ENCODE measurements at places on chromosomes 5 and 9.

DNA sequence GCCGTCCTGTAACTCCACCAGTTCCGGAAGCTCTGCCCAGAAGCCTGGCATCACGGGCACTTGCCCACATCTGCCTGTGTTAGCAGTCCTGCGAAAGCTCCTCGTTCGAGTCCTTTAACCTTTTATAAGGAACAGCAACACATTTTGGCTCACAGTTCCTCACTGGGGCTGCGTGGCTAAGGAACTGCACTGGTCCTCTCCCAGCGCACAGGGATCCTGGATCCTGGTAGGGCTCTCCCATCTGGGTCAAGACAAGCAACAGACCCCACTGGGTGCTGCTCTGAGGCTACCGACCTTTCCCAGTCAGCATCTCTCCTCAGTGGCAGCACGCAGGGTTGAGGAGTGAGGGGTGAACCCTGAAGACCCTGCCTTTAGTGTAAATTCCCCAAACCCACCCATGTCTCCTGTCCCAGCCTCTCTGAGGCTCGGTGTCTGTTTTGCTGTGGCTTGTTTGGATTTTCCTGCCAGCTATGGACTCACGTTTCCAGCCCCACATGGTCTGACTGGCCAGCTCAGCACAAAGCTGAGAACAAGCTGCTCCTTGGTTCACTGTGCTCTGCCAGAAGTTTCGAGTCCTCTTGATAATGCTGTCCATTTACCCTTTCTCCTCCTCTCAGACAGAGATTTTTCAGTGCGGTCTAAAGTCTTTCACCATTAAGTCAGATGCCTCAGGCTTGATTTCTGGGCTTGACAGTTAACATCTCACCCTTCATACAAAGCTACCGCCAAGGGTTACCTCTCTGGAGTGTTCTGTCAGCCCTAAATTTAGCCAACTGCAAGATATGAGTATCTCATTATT is 80.0 kb downstream of the AK8 start:
- DNase-seq, result no peak

DNA sequence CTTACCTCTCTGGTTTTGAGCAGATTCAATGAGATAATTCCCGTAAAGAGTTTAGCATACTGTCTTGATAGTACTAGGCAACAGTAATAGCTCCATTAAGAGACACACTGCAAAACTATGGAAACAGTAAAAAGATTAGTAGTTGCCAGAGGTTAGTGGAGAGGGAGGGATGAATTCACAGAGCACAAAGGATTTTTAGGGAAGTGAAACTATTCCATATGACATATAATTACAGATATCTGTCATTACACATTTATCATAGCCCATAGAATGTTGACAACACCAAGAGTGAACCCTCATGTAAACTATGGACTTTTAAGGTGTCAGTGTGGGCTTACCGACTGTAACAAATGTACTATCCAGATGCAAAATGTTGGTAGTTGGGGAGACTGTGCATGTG is 176.4 kb upstream of the PLCXD3 start:
- no peak for DNase-seq

- DNase-seq, result no peak
Observed at GRCh38 chr9:13786711-13787110, 507.2 kb upstream of the MPDZ start.

DNA sequence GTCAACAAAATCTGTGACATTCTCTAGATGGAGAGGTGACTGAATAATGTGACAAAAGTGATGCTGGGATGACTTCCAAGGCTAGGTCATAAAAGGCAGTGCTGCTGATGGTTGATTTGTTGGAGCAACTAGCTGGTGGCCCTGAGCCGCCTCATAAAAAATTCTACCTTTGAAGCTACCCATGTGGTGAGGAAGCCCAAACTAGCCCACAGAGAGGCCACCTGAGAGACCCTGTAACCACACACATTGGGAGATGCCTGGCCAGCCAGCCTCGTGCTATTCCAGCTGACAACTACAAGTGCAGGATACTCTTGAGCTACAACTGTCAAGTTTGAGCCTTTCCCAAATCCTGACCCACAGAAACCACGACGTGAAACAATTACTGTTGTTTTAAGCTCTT is 22.7 kb downstream of the CLTA start:
- DNase-seq, result no peak

DNA sequence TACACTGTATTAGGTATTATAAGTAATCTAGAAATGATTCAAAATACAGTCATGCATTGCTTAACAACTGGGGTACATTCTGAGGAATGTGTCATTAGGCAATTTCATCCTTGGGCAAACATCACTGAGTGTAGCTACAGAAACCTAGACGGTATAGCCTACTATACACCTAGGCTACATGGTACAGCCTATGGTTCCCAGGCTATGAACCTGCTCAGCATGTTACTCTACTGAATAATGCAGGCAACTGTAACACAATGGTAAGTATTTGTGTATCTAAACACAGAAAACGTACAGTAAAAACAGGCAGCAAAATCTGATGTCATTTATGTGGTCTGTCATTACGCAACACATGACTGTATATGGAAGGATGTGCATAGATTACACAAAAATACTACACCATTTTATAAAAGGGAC is 96.8 kb downstream of the RAPGEF6 start:
- no peak for DNase-seq

GRCh38 chr9:83964973-83965349 is 15.1 kb downstream of the HNRNPK start:
- DNase-seq, result no peak

- DNase-seq, result peak; percentile 42
Observed at GRCh38 chr5:139301808-139302499, 8.4 kb downstream of the MATR3 start.

- no peak for DNase-seq
Observed at GRCh38 chr5:620586-621180, 8.5 kb downstream of the CEP72 start.

DNA sequence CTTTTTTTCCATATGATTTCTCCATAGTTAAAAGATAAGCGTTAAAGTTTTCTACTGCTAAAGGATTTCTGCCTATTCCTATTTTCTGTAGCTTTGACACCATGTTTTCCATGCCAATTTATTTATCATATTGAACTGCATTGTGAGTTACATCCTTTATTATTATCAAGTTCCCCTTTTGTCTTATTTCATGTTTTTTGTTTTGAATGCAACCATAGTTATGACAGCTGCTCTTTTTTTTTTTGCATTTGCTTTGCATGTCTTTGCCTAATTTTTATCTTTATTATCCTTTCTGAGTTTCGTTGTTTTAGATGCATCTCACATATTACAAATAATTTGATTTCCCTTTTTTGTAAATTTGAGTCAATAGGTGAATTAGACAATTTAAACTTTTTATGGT is 161.5 kb downstream of the DEPDC1B start:
- DNase-seq, result no peak

DNA sequence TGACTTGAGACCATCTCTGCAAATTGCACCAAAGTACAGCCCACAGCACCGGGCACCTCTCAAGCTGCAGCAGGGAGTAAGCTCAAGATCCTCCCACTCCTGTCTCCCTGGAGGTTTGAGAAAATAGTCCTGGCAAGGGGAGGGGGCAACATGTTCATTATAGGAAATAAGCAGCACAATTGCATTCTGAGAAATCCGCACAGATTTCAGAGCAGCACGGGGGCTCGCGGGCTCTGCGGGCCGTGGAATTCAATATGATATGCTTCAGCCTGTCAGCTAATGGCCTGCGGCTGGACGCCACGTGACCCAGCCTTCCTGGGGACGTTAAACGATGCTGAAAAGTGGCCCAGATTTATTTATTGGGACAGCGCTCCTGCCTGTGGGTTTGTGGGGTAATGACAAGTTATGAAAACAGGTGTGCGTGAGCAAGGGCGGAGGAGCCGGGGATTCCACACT is 156.4 kb downstream of the DAB2IP start:
- peak; percentile 84 for DNase-seq

DNA sequence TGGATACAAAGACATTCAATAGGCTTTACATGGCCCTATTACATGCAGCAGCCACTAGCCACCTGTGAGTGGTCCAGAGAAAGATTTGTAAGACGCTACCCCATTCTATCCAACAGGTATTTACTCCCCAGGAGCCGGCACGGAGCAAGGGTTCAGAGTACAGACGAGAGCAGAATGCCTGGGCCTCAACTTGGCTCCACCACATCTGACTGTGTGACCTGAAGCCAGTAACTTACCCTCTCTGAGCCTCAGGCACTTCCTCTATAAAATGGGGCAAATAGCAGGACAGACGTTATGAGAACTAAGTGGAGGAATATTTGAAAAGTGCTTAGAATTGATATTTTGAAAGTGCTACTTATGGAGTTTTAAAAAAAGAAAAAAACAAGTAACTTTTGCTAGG is 100.0 kb downstream of the TLE1 start:
- no peak for DNase-seq

DNA sequence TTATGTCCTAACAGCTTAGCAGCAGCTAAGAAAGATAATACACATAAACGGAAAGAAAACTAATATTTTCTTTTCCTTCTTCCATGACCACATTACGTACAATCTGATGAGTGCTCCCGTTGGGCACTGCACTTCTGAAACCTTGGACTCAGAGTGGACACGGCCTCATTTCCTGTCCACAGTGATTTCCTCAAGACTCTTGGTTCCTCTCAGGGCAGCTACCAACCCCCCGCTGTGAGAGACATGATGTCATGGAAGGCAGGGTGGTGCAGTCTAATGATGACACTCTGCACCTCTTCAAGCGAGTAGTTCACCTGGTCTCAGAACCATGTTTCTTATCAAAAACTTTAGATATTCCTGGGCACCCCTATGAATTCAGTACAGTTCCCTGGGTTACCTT is 68.7 kb upstream of the CTSL start:
- no peak for DNase-seq

- DNase-seq, result no peak
Observed at GRCh38 chr9:118670011-118670953, 699.0 kb downstream of the BRINP1 start.

GRCh38 chr5:132799392-132799791 is 13.7 kb upstream of the SOWAHA start:
- DNase-seq, result peak; percentile 98

DNA sequence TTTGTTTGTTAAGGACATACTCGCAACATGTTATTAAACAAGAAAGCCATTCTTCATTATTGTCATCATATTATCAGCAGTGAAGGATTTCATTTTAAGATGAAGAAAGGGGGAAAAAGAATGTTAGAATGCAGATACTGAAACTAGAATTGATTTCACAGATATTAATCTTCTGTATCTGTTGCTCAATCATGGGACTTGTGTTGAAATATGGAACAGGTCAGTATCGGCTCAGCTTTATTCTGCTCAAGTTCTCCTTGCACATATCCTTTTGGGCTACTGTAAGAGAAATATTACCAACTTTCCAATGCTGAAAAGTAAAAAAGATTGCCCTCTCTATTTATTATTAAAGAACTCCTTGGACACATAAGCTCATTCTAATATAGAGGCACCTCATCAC is 13.8 kb upstream of the ANXA1 start:
- no peak for DNase-seq

DNA sequence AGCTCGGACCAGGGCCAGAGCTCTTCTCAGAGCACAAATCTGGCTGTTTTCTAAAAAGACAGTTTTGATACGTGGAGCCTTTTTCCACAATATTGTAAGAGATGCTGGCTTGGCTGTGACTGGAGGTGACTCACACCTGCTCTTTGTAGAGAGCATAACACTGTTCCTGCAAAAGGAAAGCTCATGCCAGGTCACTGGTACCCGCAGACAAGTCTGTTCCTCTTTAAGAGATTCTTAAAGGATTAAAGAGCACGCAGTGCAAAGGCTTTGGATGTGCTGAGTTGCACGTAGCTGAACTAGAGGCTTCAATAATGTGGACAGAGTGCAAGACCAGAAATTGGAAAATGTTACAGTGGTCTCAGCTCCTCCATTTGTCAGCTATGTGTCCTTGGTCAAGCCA is 19.0 kb downstream of the ACTL7B start:
- peak; percentile 78 for DNase-seq

DNA sequence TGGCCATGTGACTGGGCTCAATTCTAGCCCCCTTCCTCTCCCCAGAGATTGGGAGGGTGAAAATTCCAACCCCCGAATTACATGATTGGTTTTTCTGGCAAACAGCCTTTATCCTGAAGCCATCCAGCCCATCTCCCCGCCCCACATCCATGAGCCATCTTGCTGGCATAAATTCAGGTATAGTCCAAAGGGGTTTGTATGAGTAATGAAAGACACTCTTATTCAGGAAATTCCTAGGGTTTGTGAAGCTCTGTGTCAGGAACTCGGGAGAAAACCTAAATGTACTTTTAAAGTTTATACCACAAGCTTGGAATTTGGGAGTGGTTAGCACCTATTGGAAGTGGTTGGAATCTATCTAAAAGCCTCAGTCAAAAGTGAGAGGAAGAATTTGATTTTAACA is 80.6 kb upstream of the SIMC1 start:
- no peak for DNase-seq

- peak; percentile 29 for DNase-seq
Observed at GRCh38 chr5:53446908-53447307, 33.5 kb upstream of the FST start.

DNA sequence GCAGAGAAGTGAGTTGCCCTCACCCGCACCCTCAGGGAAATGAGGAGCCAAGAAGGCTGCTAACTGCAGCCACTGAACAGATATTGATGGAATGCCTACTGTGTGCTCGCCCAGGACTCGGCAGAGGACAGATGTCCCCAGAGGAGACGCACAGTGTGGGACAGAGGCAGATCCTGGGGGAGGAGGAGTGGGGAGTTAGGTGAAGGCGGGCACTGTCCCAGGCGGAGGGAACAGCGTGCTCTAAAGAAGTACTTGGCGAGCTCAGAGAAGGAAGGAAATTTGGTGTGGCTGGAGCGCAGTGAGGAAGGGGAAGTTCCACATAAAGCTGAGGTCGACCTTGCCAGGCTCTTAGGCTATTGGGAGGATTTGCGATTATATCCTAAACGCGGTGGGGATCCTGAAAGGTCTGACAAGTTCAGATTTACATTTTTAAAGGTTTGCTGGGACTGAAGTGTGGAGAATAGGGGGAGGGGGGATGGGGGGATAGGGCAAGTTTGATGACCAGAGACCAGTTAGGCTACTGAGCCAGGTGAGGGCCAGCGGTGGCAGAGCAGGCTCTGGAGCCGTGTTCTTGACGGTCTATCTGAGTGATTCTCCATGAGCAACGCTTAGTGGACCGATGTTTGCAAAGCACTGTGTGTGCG is 23.6 kb upstream of the CERCAM start:
- DNase-seq, result no peak

DNA sequence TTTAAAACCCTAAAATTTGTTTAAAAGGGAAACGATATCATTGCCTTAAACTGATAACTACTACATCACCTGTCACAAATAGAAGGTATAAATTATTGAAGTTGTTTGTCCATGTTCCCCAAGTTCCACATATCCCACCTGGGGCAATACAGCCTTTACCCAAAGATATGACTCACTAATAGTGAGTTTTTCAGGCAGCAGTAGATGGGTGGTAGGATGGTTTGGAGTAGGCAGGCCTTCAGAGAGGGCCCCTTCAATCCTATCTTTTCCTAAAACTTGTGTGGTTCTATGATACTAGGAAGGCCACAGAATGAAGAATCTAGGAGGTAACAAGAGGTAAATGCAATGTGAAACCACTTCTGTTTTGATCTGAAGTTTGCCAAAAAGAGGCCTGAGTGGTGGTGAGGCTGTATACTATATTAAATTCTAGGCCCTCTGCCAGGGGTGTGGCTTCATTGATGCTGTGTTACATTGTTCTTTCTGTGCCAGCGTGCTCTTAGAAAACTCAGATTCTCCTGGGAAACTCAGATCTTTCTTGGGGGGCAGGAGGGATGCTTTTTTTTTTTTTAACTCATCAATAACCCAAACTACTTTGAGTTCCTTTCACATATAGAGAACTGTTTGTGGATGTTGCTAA is 7.2 kb downstream of the CYSTM1 start:
- DNase-seq, result no peak

Measured in trophoblast cell (in vitro differentiated cells and primary cell).